ENCODE measurements at places on chromosomes 13 and 19. TPM values are rescaled to one million over a fixed set of nuclear protein-coding genes. Genes with fewer than 3 reads are reported as not detected.

SLC5A5 gene
- not detected for total RNA-seq

PEAK3 gene
- total RNA-seq: 0.49 TPM

GRCh38 chr13:37741536-37741935 is 128.0 kb downstream of the TRPC4 start:
- H3K27ac ChIP-seq: no peak overlapping the region
- no peak for DNase-seq
- H3K27me3 ChIP-seq: no peaks in the 10 kb centered on the region
- no peaks in the 10 kb centered on the region for H3K36me3 ChIP-seq
- no peaks in the 10 kb centered on the region for H3K4me1 ChIP-seq

- H3K27me3 ChIP-seq: no peaks in the 10 kb centered on the region
- no peaks in the 10 kb centered on the region for H3K36me3 ChIP-seq
- H3K4me3 ChIP-seq: no peak overlapping the region
- H3K27ac ChIP-seq: no peak overlapping the region
Measured at GRCh38 chr19:37953918-37954303, 46.9 kb downstream of the SIPA1L3 start.

- peak overlapping the region; percentile 34 for H3K27ac ChIP-seq
- DNase-seq: peak; percentile 74
- peak overlapping the region; percentile 94 for H3K4me3 ChIP-seq
Measured at GRCh38 chr19:41957838-41958366, 1.2 kb downstream of the RABAC1 start.

DNA sequence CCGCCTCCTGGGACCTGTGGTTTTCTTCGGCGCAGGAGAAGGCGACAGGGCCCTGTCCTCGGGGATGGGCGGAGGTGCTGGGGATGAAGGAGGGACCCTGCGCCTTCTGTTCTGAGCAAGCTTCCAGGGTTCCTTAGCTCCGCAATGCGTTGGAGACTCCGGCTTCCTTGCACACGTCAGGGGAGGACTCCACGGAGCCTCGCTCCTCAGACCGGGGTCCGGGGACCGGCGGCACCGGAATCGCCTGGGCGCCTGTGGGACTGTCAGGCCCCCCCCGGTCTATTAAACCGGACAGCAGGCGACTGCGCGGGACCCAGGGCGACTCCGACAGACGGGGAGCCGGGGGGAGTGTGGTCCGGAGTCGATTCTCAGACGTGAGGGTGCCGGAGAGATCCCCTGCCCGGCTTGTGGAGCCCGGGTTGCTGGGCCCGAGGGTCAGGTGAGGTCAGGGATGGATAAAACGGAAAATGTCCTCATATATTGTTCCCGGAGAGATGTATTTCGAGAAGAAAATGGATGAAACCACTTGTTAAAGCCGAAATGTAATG is 227.4 kb downstream of the TEX29 start:
- H3K36me3 ChIP-seq: no peaks in the 10 kb centered on the region
- H3K27me3 ChIP-seq: no peaks in the 10 kb centered on the region
- DNase-seq: no peak
- H3K27ac ChIP-seq: no peak overlapping the region
- no peak overlapping the region for H3K4me3 ChIP-seq
- no peaks in the 10 kb centered on the region for H3K4me1 ChIP-seq

DNA sequence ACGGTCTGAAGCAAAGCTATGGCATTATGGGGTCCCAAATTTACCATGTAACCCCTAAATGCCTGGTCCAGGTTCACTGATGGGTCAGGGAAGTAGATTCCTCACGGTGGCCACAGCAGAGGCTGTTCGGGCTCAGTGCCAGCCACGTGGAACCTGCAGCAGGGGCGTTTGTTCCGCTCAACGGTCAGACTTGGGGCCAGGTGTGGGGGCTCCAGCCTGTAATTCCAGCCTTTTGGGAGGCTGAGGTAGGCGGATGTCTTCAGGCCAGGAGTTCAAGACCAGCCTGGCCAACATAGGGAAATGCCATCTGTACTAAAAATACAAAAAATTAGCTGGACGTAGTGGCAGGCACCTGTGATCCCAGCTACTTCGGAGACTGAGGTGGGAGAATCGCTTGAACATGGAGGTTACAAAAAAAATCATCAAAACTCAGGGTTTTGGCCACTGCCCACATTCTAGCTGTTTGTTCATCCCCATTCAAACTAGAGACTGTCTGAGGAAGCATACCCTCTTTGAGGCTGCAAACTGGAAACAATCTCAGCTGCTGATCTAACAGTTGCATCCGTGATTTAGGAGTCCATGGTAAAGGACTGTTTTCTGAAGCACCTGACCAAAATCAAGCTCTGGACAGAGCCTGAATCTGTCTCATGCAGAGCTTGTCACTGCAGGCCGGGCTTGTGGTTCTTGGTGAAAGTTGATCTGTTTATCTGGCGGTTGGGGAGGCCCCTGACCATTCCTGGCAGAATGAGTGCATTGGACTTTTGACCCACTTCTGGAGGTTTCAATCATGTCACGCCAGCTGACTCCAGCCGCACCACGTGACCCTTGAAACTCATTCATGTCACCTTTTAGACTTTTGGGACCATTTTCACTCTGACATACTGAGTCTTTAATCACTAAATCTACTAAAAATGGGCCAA is 30.2 kb upstream of the ZNF331 start:
- no peaks in the 10 kb centered on the region for H3K4me1 ChIP-seq
- H3K36me3 ChIP-seq: no peaks in the 10 kb centered on the region
- DNase-seq: no peak

- no peak overlapping the region for H3K4me3 ChIP-seq
- H3K36me3 ChIP-seq: no peaks in the 10 kb centered on the region
- DNase-seq: no peak
- H3K27ac ChIP-seq: no peak overlapping the region
- H3K4me1 ChIP-seq: no peaks in the 10 kb centered on the region
- H3K27me3 ChIP-seq: no peaks in the 10 kb centered on the region
Measured at GRCh38 chr13:41496420-41497234, 39.3 kb downstream of the RGCC start.

GRCh38 chr13:45496942-45497341 is 32.2 kb downstream of the COG3 start:
- no peaks in the 10 kb centered on the region for H3K27me3 ChIP-seq
- H3K36me3 ChIP-seq: peaks cover 17% of the 10 kb centered on the region
- no peaks in the 10 kb centered on the region for H3K4me1 ChIP-seq
- H3K4me3 ChIP-seq: no peak overlapping the region

DNA sequence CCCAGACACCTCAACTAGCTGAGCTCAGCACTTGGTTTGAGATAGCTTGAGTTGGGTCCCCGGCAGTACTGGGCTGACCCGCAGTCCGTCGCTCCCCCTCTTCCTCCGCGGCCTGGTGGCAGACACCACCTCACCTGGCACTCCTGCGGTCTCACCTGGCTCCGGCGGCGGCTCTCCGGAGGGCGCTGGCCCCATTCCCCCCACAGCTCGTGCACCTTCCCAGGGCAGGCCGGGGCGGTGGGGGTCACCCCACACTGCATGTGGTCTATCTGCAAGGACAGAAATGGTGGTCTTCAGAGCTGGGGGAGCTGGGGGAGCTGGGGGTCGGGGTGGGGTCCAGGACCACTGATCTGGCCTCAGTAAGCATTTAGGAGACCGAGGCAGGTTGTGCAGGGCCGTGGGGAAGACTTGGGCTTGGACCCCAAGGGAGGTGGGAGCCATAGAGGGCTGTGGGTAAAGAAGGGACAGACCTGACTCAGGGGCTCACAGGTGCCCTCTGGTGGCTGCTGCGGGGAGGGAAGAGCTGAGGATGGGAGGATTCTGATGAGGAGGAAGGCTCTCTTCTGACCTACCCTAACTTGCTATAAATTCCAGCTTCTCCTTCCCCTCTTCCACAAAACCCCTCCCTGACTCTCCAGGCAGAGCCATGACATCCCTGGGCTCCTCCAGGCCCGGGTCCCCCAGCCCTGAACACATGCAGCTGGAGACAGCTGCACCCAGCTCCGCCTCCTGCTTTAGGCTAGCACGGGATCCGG is 6.7 kb upstream of the PLIN4 start:
- no peak overlapping the region for H3K27ac ChIP-seq
- DNase-seq: peak; percentile 64
- no peaks in the 10 kb centered on the region for H3K27me3 ChIP-seq
- no peak overlapping the region for H3K4me3 ChIP-seq

DNA sequence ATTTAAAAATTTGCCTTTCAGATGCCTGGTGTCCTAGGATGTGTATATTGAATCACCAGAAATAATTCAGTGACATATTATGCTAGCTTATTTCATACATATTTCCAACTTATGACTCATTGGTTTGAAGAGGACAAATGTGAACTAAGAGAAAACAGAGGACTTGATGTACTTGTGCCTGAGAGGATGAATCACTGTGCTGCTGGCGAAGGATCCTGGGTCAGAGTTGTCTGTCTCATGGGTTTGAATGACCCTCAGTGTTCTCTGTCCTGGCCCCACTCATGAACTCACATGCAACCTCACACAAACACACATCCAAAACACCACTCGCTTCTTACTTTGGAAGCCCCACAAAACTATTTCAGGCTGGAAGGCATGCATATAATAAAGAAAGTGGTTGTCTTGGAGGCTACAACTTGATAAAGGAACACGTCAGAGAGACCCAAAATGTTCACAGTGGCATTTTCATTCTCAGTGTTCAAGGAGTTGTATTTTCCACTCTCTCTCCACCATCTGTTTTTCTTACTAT is 129.0 kb upstream of the SPRY2 start:
- no peak overlapping the region for H3K4me3 ChIP-seq
- H3K36me3 ChIP-seq: no peaks in the 10 kb centered on the region
- H3K27ac ChIP-seq: no peak overlapping the region
- no peaks in the 10 kb centered on the region for H3K27me3 ChIP-seq

DNA sequence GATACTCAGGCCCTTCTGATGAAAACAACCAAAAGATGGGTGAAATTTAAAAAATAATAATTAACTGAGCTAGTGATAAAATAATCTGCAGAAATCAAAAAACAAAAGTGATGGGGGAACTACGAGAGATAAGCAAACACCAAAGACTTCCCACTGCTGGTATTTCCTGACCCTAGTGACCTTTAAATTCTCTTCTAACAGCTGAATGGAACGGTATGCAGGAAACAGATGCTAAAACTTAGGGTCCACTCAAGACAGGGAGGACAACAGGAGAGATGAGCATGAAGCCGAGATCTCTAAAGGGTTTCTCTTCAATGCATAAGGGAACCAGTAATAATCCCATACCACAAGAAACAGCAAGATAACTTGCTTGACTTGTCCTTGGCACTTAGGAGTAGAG is 50.8 kb downstream of the USP12 start:
- DNase-seq: no peak
- no peaks in the 10 kb centered on the region for H3K4me1 ChIP-seq
- H3K4me3 ChIP-seq: no peak overlapping the region
- H3K36me3 ChIP-seq: no peaks in the 10 kb centered on the region

DNA sequence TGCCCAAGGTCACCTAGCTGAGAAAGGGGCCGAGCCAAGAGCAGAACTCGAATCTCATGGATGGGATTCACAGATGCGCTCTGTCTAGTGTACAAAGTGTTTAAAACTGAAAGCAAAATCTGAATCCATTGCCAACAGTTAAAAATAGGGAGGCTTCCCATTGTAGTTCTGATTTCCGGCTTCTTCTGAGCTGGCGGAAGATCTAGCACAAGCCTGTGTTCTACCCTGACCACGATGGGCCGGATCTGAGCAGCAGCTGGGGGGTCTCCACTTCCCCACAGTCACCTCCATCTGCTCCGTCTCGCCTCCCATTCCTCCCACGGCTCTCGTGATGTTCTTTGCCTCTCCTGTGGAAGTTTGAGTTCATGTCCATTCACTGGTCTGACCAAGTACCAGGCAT is 2.4 kb downstream of the CACNG8 start:
- peak; percentile 15 for DNase-seq
- H3K4me1 ChIP-seq: no peaks in the 10 kb centered on the region
- H3K36me3 ChIP-seq: no peaks in the 10 kb centered on the region
- peaks cover 4% of the 10 kb centered on the region for H3K27me3 ChIP-seq

- H3K4me3 ChIP-seq: no peak overlapping the region
- DNase-seq: no peak
- H3K4me1 ChIP-seq: no peaks in the 10 kb centered on the region
- no peaks in the 10 kb centered on the region for H3K36me3 ChIP-seq
Measured at GRCh38 chr13:29878101-29878500, 27.7 kb upstream of the UBL3 start.
